Umbilical cord (tissue), 2 donors: ENCODE measurements at places on chromosomes 3 and 15. TPM values are rescaled to one million over a fixed set of nuclear protein-coding genes. Genes with fewer than 3 reads are reported as not detected.

Gene GXYLT2
- total RNA-seq, result 82.8 TPM

Gene RAB6B
- 2.6 TPM for total RNA-seq

Gene AMT
- total RNA-seq, result 13.5 TPM

Gene MORC1
- 2.4 TPM for total RNA-seq

Gene ZDHHC19
- 6.7 TPM for total RNA-seq

Gene SLC2A2
- total RNA-seq, result 0.72 TPM

Gene HTR3E
- total RNA-seq, result 0.72 TPM

Gene TMEM212
- total RNA-seq, result 1.7 TPM

Gene CCDC13
- total RNA-seq, result not detected

Gene SLC41A3
- 39.2 TPM for total RNA-seq

Gene SMCO1
- total RNA-seq, result not detected

Gene AP3B2
- total RNA-seq, result 2.9 TPM

Gene MNS1
- total RNA-seq, result 3.9 TPM

Gene SLCO2A1
- 4.3 TPM for total RNA-seq

Gene ARIH1
- 46.9 TPM for total RNA-seq

Gene SH3BP5
- total RNA-seq, result 21.4 TPM

Gene MESP1
- 2.9 TPM for total RNA-seq

Gene EXOG
- total RNA-seq, result 19.5 TPM

Gene IL12A
- total RNA-seq, result 0.72 TPM

Gene MRPS22
- total RNA-seq, result 57.8 TPM

Gene SLC9C1
- total RNA-seq, result 4.1 TPM

Gene PYGO1
- total RNA-seq, result 14.9 TPM

Gene TMCO5A
- total RNA-seq, result 5.3 TPM

Gene DNASE1L3
- total RNA-seq, result 1.9 TPM

Gene NME9
- total RNA-seq, result 0.48 TPM

Gene SCAMP5
- total RNA-seq, result 1.2 TPM

Gene AADACL2
- 8.7 TPM for total RNA-seq

Gene DPH6
- 42.1 TPM for total RNA-seq

Gene SEMA3G
- 1.4 TPM for total RNA-seq

Gene CACNA1D
- total RNA-seq, result 11.6 TPM

Gene ISLR2
- total RNA-seq, result 2.6 TPM

Gene CD96
- 1.4 TPM for total RNA-seq

Gene CLDN18
- 0.96 TPM for total RNA-seq

Gene SEMA3B
- total RNA-seq, result 29.4 TPM

Gene GABRG3
- total RNA-seq, result 1.7 TPM

Gene NT5DC2
- total RNA-seq, result 104 TPM

Gene ZNF80
- 2.4 TPM for total RNA-seq

Gene PLCH1
- total RNA-seq, result 5.1 TPM

Gene TJP1
- 63.1 TPM for total RNA-seq

Gene PLSCR2
- total RNA-seq, result not detected

Gene CHAC1
- 8.7 TPM for total RNA-seq

Gene EFCC1
- total RNA-seq, result not detected

Gene BTLA
- total RNA-seq, result 2.2 TPM

Gene BCL2A1
- total RNA-seq, result 5.1 TPM

Gene WDR6
- total RNA-seq, result 31.3 TPM

Gene SEMA7A
- 23.1 TPM for total RNA-seq

Gene OCA2
- total RNA-seq, result 41.2 TPM
